Neural progenitor cell (in vitro differentiated cells): ENCODE measurements at places on chromosomes 4 and X.

GRCh38 chr4:144687466-144687865, 41.5 kb downstream of the HHIP start:
- no peaks in the 10 kb centered on the region for H3K4me1 ChIP-seq
- H3K4me3 ChIP-seq: no peak overlapping the region
- no peak for DNase-seq
- no peaks in the 10 kb centered on the region for H3K36me3 ChIP-seq
- H3K27ac ChIP-seq: no peak overlapping the region
- H3K27me3 ChIP-seq: no peaks in the 10 kb centered on the region

- no peaks in the 10 kb centered on the region for H3K27me3 ChIP-seq
- no peak overlapping the region for H3K27ac ChIP-seq
- H3K4me1 ChIP-seq: peaks cover 6% of the 10 kb centered on the region
- H3K36me3 ChIP-seq: no peaks in the 10 kb centered on the region
- no peak overlapping the region for H3K4me3 ChIP-seq
Measured at GRCh38 chr4:13162886-13163285, 321.3 kb downstream of the RAB28 start.

DNA sequence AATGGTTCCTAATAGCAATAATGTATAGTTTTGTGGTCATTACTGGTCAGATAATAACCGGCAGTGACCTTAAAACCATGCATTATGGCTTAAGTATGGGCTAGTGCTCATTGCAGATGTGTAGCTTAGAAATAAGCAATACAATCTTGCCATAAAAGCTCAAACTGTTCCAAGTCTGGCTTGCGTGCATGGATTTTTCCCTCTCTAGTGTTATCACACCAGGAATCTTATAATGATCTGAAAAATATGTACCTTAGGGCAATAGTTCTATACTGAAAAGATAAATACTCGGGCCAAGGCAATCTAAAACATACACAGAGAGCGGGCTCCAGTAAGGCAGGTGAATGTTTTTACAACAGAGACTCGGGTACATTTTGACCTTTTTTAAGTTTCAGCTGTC, 157.8 kb downstream of the DHX15 start:
- H3K36me3 ChIP-seq: no peaks in the 10 kb centered on the region
- H3K4me3 ChIP-seq: no peak overlapping the region

DNA sequence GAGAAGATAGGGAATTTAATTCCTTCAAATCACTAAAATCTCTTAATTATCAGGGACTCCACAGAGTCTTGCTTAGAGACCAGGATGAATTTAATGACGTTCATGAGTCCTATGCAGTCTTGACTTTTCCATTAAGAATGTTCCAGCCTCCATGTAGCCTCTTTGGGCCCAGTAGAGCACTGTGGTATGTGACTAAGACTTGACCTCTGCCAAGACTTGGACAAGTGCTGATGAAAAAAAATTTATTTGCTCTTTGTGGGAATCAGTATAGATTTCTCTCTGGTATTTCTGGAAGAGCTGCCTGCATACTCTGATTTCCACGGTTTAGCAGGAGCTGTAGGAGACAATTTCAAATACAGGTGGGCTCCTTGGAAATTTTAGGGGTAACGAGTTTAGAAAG, 40.6 kb downstream of the CHRDL1 start:
- H3K27me3 ChIP-seq: no peaks in the 10 kb centered on the region
- H3K4me3 ChIP-seq: no peak overlapping the region
- DNase-seq: no peak
- H3K4me1 ChIP-seq: peaks cover 6% of the 10 kb centered on the region
- H3K36me3 ChIP-seq: peaks cover 7% of the 10 kb centered on the region

DNA sequence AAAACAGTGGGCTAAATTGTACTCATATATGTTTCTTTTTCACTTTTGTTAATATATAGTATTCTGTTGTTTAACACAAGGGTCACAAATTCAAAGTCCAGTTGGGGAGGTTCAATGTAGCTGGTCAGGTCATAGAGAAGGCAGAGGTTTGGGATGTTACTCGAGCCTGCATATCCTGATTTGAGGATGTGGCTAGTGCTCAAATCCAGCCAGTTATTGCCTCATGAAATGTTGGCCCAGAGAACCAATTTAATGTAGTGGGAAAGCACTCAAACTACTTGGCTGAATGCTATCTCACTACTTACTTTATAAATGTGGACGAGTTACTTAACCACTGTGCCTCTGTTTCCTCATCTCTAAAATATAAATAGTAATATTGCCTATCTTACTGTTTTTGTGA, 12.5 kb downstream of the USO1 start:
- no peaks in the 10 kb centered on the region for H3K36me3 ChIP-seq
- H3K4me1 ChIP-seq: no peaks in the 10 kb centered on the region
- no peak overlapping the region for H3K27ac ChIP-seq
- no peak overlapping the region for H3K4me3 ChIP-seq
